IMR-90 (cell line): ENCODE measurements at places on chromosomes 1 and 21. TPM values are rescaled to one million over a fixed set of nuclear protein-coding genes. Genes with fewer than 3 reads are reported as not detected.

Gene CFAP74
- not detected in 2 replicates for total RNA-seq

Gene DARS2
- 18.8 and 22.8 TPM in 2 replicates for total RNA-seq

Gene OLFML2B
- total RNA-seq: 0.36 and 0.56 TPM in 2 replicates

Gene CLCA4
- not detected in 2 replicates for total RNA-seq

Gene HMCN1
- 7.8 and 11.7 TPM in 2 replicates for total RNA-seq

Gene ARID1A
- total RNA-seq: 14.0 and 16.7 TPM in 2 replicates

Gene CDC14A
- 3.0 and 3.9 TPM in 2 replicates for total RNA-seq

Gene LINGO4
- not detected in 2 replicates for total RNA-seq

Gene PLA2G2A
- not detected in 2 replicates for total RNA-seq

Gene PLA2G4A
- 3.8 and 4.4 TPM in 2 replicates for total RNA-seq

- H3K27ac ChIP-seq: no peak overlapping the region
- DNase-seq: no peak
- no peaks in the 10 kb centered on the region for H3K36me3 ChIP-seq
- H3K4me1 ChIP-seq: no peaks in the 10 kb centered on the region
- no peak overlapping the region for H3K4me3 ChIP-seq
Observed at GRCh38 chr1:3225661-3226060, 156.7 kb downstream of the PRDM16 start.

DNA sequence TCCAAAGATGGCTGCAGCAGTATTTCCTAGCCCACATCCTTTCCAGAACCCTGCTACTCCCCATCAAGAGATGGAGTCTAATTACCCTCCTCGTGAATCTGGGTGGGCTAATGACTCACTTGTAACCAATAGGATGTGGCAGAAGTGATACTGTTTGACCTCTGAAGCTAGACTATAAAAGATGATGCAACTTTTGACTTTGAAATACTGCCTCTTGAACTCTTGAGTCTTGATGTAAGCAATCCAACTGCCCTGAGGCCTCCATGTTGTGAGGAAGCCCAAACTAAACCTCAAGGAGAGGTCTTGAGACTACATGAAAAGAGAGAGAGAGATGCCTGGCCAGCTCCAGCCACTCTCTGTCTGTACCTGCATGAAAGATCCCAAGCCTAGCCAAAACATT is 29.5 kb downstream of the LMO4 start:
- DNase-seq: no peak
- peaks cover 2% of the 10 kb centered on the region; the same call in 1 of the 2 replicates for H3K4me1 ChIP-seq
- no peak overlapping the region for H3K27ac ChIP-seq
- H3K36me3 ChIP-seq: no peaks in the 10 kb centered on the region
- no peaks in the 10 kb centered on the region for H3K27me3 ChIP-seq

GRCh38 chr1:212287261-212287895 is 2.2 kb downstream of the PPP2R5A start:
- H3K27ac ChIP-seq: peak overlapping the region; percentile 34; the same call in 1 of the 2 replicates
- no peaks in the 10 kb centered on the region for H3K36me3 ChIP-seq
- peak overlapping the region; percentile 78 for H3K4me3 ChIP-seq
- no peaks in the 10 kb centered on the region for H3K27me3 ChIP-seq
- no peak for DNase-seq
- H3K4me1 ChIP-seq: peaks cover 6% of the 10 kb centered on the region

GRCh38 chr1:6674771-6675170 is 26.8 kb downstream of the DNAJC11 start:
- no peaks in the 10 kb centered on the region for H3K27me3 ChIP-seq
- no peak for DNase-seq
- H3K36me3 ChIP-seq: peaks cover 20% of the 10 kb centered on the region
- peaks cover 2% of the 10 kb centered on the region; the same call in 1 of the 2 replicates for H3K4me1 ChIP-seq
- no peak overlapping the region for H3K27ac ChIP-seq

- H3K27ac ChIP-seq: peak overlapping the region; percentile 74
- peaks cover 42% of the 10 kb centered on the region for H3K4me1 ChIP-seq
- H3K4me3 ChIP-seq: peak overlapping the region; percentile 73
Observed at GRCh38 chr1:201539561-201540431, 869 bp downstream of the NAV1 start.

GRCh38 chr1:60600532-60600931 is 481.8 kb upstream of the NFIA start:
- no peak for DNase-seq
- H3K27ac ChIP-seq: no peak overlapping the region
- H3K27me3 ChIP-seq: no peaks in the 10 kb centered on the region
- no peaks in the 10 kb centered on the region for H3K36me3 ChIP-seq

DNA sequence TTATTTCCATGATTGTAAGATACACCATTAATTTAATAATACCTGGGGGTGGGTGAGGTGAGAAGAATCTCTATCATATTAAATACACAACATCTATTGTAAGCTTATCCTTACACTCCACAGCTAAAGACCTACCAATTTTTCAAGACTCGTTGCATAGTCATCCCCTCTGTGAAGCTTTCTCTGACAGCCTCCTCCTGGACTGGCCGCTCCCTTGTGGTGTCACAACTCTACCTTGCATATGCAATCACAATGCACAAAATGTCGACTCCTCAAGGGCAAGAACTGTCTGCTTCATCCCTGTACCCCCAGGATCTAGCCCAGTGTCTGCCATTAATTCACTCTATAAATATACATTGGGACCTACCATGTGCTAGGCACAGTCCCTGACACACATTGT is 2.4 kb upstream of the PTGFRN start:
- H3K4me1 ChIP-seq: no peaks in the 10 kb centered on the region
- no peaks in the 10 kb centered on the region for H3K36me3 ChIP-seq
- DNase-seq: no peak
- no peak overlapping the region for H3K4me3 ChIP-seq
- no peak overlapping the region for H3K27ac ChIP-seq

- peak; percentile 47 for DNase-seq
- H3K4me3 ChIP-seq: no peak overlapping the region
- H3K36me3 ChIP-seq: peaks cover 11% of the 10 kb centered on the region
- H3K27me3 ChIP-seq: no peaks in the 10 kb centered on the region
Observed at GRCh38 chr1:40045182-40045581, 4.7 kb downstream of the CAP1 start.

- DNase-seq: peak; percentile 33
- no peaks in the 10 kb centered on the region for H3K27me3 ChIP-seq
- no peak overlapping the region for H3K27ac ChIP-seq
- H3K36me3 ChIP-seq: peaks cover 4% of the 10 kb centered on the region
- H3K4me3 ChIP-seq: no peak overlapping the region
- H3K4me1 ChIP-seq: peaks cover 7% of the 10 kb centered on the region
Observed at GRCh38 chr1:15870421-15870820, 22.9 kb downstream of the SPEN start.

DNA sequence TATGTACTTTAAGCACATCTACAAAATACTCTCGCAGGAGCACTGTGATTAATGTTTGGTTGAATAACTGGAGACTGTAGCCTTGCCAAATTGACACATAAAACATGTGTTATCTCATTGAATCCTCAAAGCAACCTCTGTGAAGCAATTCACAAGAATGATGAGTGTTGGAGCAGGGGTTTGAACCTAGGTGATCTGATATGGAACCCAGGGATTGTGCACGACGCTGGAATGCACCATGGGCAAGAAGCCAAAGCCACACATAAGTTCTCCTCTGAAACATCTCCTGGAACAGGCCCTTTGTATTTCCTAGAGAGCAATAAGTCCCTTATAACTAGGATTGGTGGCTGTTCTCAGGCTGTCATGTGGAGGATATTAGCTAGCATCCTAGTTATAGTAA is 124.6 kb upstream of the IVNS1ABP start:
- no peaks in the 10 kb centered on the region for H3K36me3 ChIP-seq
- DNase-seq: peak; percentile 74
- H3K4me3 ChIP-seq: no peak overlapping the region
- no peak overlapping the region for H3K27ac ChIP-seq

- no peaks in the 10 kb centered on the region for H3K36me3 ChIP-seq
- no peak overlapping the region for H3K27ac ChIP-seq
- no peak for DNase-seq
- no peaks in the 10 kb centered on the region for H3K4me1 ChIP-seq
- peaks cover 2% of the 10 kb centered on the region; the same call in 1 of the 2 replicates for H3K27me3 ChIP-seq
Observed at GRCh38 chr21:42747746-42748351, 94.4 kb downstream of the PDE9A start.

GRCh38 chr1:12409681-12410080 is 179.9 kb downstream of the VPS13D start:
- H3K27me3 ChIP-seq: no peaks in the 10 kb centered on the region
- no peak overlapping the region for H3K27ac ChIP-seq
- peaks cover 11% of the 10 kb centered on the region; the same call in 1 of the 2 replicates for H3K36me3 ChIP-seq
- H3K4me3 ChIP-seq: no peak overlapping the region
- no peak for DNase-seq

DNA sequence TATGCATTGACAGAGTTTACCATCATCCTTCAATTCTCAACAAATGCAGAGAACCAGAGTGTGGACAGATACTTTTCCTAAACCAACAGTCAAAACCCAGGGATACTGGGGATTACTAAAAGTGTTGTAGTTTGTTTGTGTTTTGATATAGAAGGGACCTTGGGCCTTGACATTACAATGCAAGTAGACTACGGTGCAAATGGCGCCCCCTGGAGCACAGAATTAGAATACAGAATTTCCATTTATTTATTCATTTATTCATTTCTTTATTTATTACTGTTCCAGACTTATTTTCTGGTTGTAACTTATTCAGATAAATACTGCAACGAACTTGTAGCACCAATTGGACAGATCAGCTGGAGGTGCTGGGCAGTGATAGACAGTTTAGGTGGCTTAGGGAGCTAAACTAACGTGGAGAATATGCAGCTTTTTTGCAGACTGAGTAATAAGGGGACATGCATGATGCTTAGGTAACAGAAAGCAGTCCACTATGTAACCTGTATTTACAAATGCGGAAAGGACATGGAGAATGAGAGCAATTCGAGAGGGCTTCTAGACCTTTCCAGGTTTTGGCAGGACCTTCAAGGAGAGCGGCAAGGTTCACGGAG is 42.6 kb downstream of the KIRREL1 start:
- no peaks in the 10 kb centered on the region for H3K27me3 ChIP-seq
- H3K4me3 ChIP-seq: no peak overlapping the region
- peak; percentile 68 for DNase-seq
- H3K27ac ChIP-seq: no peak overlapping the region
- peaks cover 22% of the 10 kb centered on the region for H3K4me1 ChIP-seq

DNA sequence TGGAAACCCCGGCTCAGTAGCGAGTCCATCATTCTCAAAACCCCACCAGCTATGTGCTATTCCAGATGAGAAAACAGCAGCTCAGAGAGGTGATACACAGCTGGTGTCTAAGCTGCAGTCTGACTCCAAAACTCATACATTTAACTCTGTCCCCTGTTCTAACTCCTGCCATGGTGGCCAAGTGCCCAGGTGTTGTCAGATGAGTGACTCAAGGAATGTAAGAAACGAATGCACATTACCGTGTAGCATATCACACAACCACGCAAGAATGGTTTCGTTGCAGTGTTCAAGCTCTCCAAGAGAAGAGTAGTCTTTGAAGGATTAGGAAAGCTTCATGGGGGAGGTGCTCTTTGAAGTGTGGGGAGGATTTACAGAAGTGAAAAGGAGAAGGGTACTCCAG is 4.7 kb upstream of the XKR8 start:
- H3K36me3 ChIP-seq: no peaks in the 10 kb centered on the region
- 0 out of 2 replicates have a peak, but pooled peaks cover 2% of the 10 kb centered on the region for H3K4me1 ChIP-seq
- H3K4me3 ChIP-seq: no peak overlapping the region
- no peak overlapping the region for H3K27ac ChIP-seq
- DNase-seq: no peak
- H3K27me3 ChIP-seq: peaks cover 27% of the 10 kb centered on the region

DNA sequence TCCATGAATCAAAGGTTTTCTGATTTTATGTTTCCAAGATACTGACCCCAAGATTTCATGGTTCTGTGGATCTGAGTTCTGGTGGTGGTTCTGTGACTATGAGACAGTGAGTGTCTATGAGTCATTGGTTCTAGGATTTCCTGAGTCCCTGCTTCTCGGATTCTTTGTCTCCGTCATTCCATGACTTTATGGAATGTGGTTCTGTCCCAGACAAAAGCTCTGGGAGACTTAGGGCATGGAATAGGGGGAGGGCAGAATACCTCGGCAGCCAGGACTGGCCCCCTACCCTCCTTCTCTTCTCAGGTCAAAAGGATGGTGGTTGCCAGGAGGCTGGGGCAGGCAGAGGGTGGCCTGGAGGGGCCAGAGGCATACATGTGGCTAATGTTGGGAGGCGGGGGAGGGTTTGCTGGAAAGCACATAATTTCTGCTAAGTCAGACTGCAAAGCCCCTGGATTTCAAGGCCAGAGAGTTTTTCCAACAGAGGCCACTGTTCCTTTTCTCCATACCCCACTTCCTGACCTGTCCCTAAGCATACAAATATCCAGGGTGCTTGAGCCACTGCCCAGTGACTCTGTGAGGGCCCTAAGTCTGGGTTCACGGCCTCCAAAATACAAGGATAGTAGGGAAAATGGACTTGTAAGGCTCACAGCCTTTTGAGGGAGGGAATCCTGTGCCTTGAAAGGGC is 17.2 kb downstream of the CDCP2 start:
- peak; percentile 61 for DNase-seq
- H3K36me3 ChIP-seq: no peaks in the 10 kb centered on the region
- peak overlapping the region; percentile 48 for H3K27ac ChIP-seq
- no peak overlapping the region for H3K4me3 ChIP-seq

DNA sequence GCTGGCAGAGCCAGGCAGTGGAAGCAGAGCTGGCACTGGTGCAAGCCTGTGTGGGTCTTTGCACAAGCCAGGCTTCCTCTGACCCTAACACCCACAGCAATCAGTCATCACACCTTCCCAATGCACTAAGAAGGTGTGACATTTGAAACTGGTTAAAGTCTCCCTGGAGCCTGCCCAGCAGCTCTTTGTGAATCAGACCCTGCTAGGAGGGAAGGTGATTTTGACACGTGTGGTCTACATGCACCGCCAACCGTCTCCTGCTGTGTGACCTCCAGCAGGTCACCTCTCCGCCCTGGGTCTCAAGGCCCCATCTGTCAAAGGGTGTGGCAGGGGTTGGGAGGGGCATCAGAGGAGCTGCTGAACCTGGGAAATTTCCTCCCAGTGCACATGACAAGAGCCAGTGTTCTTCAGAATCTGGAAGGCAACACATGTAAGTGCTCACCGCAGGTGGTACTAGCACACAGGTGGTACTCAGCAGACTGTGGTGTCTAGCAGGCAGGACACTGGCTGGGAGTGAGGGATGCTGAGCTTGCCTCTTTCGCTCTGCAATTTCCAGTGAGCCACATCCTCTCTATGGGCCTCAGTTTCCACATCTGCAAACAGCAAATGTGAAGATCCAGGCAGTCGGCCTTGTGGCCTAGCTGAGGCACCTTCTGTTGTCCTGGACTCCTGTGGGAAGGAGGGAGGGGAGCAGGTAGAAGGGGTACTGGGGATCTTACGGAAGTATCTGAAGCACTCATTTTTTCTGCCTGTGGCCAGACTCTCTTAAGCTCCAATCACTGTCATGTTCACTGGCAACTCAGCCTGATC is 123.2 kb downstream of the DMRTB1 start:
- no peak overlapping the region for H3K4me3 ChIP-seq
- no peak for DNase-seq
- H3K36me3 ChIP-seq: no peaks in the 10 kb centered on the region; the same call in 1 of the 2 replicates
- peaks cover 4% of the 10 kb centered on the region; the same call in 1 of the 2 replicates for H3K4me1 ChIP-seq
